ENCODE measurements at places on chromosomes 7 and 10.

GRCh38 chr7:73618538-73618937, 5.8 kb downstream of the MLXIPL start:
- DNase-seq, result no peak

DNA sequence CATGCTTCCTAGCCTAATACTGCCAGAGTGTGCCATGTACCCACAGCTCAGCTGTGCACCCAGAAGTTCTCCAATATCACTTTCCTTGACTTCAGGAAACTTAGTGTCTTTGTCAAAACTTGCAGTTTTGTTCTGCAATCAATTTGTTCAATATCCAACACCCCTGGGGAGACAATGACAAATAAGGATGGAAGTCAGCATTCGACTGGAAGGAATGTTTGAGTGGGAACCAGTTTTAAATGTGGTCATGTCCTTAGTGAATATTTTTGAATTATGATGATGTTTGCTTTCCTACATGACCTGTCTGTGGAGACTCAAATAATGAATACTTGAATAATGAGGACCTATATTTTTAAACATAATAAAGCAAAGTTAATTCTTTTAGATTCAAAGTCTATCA, 112.0 kb downstream of the ANK3 start:
- no peak for DNase-seq

GRCh38 chr10:113628607-113629153, 35.2 kb downstream of the NRAP start:
- DNase-seq, result no peak

- DNase-seq, result no peak
Measured at GRCh38 chr7:142478479-142479220, 220.8 kb upstream of the PRSS58 start.

All from DMS153 (cell line).